ENCODE measurements at places on chromosomes 7 and 10.

- DNase-seq = no peak
Measured at GRCh38 chr10:113842171-113842570, 11.7 kb downstream of the DCLRE1A start.

GRCh38 chr10:4167216-4167615, 382.2 kb upstream of the KLF6 start:
- DNase-seq = no peak

DNA sequence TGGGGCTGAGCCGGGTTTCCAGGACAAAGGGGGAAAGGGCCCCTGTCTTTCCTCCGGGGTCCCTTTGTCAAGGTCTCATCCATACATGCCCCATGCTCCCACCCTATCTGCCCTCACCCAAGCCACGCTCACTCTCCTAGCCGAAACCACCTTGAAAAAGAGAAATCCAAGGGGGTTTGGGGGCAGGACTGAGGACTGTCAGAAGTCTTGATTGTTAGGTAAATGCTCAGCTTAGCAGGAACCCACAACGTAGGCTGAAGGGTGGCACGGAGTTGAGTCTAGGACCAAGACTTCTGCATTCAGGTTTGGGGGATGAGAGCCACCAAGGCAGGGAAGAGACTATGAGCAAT, 719 bp upstream of the PGAM2 start:
- DNase-seq = no peak

- no peak for DNase-seq
Measured at GRCh38 chr10:70908406-70909296, 20.3 kb upstream of the PCBD1 start.

DNA sequence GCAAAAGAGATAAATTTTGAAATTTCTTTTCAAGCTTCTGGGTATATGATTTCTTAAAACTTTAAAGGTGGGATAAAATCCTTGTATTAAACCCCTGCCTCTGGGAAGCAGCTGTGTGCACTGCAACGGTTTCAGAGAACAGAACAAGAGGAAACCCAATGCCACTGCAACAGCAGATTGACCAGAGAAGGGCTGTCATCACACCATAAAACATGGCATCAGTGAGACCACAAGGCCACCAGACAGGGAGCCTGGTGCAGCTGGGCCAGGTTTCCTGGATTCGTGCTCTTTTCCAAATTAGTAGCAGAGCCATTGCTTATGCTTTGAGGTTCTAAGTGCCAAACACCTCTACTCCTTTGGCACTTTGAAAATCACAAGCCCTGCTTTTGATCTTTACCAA, 152.4 kb downstream of the PRPF18 start:
- no peak for DNase-seq

DNA sequence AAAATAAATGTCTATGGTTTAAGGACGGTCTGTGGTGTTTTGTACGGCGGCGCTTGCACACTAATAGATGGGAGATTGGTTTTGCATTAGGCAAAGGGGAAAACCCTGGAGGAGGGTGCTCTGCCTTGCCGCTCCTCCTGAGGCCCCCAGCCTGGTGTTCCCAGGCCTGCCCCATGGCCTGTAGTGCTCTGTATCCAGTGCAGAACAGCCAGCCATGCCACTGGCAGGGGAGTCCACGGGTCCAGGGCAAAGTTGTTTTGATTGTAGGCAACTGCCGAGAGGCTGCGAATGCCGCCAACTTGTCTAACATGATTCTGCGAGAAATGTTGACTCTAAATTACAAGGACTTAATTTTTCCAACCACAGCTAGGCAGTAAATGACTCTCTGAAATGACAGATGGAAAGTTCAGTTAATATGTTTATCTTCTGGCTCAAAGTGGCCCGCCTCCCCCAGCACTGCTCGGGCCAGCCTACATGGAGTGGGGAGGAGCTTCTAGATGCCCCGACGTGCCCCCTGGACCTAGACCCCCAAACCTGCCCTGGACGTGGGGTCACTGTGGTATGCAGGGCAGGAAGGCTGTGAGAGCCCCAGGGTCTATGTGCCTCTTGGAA, 104.6 kb upstream of the GDF10 start:
- no peak for DNase-seq

GRCh38 chr10:83333566-83333965, 805.7 kb upstream of the GHITM start:
- DNase-seq = no peak

DNA sequence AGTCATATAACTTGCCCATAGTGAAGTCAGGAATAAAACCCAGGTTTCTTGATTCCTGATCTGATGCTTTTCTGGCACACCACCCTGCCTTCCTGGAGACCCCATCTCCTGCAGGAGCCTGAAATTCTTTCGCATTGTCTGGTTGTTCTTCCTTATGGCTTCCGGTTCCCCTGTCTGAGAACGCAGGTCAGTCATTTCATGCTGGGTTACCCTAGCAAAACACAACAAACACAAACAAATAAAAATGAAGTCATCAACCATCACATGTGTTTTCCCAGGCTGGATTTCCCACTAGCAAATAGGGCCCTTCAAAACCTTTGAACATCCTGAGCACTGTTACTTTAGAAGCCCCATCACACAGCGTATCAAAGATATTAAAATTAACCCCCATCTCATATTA, 569.6 kb downstream of the LRMDA start:
- no peak for DNase-seq

DNA sequence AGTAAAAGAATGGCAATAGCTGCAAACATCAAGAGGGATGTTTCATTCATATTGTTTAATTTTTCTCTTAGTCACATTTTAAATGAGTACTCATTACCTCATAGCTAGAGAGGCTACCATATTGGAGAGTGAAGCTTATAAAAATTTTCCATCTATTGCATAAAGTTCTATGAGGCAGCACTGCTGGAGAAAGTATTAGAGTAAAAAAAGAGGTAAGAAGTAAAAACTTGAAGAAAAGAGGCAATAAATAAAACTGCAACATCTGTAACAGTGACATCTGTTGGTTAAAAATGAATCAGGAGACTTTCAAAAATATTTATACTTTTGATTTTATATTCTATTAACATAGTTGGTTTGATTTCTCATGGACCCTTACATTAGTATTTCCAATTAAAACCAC, 284.5 kb upstream of the SEMA3D start:
- DNase-seq = no peak

GRCh38 chr7:77330169-77330882, 85.8 kb downstream of the GSAP start:
- no peak for DNase-seq

GRCh38 chr10:118209215-118209614, 132.9 kb downstream of the FAM204A start:
- no peak for DNase-seq

GRCh38 chr10:104260775-104261115, 6.1 kb downstream of the GSTO1 start:
- peak; percentile 52 for DNase-seq

DNA sequence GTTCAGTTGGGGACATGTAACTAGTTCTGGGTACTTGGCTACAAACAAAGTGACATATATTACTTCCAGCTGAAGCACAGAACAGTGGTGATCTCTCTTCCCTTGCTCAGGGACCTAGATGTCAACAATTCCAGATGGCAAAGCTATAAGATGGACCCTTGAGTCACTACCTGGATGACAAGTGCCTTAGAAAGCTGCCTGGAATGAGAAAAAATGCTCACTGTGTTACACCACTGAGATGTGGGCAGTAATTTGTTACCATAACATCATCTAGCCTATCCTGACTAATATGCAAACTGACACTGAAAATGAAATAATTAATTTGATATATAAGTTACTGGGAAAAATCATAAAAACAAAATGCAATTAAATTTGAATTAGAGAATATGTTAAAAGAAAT, 16.4 kb upstream of the CTTNBP2 start:
- no peak for DNase-seq

DNA sequence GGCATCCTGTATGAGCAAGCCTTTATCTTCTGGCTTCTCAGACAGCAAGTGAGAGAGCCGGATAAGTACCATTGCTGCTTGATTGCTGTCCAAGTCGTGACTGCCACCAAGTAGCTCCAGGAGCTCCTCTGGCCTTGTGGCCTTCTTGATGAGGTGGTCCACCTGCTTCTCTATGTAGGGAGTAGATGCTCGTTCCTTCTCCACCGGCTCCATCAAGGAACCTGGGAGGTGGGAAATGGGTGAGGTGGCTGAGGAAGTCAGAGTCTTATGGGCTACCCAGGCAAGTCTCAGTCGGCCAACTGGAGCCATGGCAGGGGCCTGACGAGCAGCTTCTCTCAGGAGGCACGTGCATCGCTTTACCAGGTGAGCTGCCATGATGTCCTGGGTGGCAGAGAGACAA, 2.6 kb downstream of the TBRG4 start:
- DNase-seq = no peak

DNA sequence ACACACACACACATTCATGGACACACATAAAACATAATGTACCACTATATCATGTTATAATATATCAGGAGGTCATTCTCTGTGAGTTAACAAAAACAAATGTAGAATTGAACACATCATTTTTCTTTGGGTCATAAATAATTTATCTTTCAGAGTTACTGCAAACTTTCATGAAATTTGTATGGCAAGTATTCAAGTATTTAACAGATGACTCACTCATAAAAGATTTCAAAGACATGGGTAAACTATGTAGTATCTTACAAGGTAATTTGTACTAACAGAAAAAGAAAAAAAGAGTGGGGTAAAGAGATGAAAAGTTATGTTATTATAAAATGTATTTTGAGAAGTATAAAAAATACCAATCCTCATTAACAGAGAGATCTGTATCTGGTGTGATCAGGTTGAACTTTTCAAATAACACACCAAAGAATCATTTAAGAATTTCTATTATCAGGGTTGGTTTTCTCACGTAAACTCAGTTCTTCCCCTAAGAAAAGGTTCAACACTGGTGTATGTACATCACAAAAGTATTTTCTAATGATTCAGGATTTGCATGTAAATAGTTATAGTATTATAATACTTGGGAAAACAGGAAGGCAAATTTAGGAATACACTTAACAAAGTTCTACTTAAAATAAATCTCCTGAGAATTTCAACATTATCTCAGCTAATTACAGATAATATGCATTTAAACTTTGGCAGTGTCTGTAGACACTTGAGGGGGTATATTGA, 933.1 kb upstream of the LRRN3 start:
- DNase-seq = no peak

GRCh38 chr10:86536294-86536861, 14.8 kb upstream of the WAPL start:
- DNase-seq = no peak

GRCh38 chr7:29502133-29502532, 61.5 kb upstream of the PRR15 start:
- no peak for DNase-seq

- no peak for DNase-seq
Measured at GRCh38 chr10:131580674-131581073, 269.2 kb upstream of the TCERG1L start.

DNA sequence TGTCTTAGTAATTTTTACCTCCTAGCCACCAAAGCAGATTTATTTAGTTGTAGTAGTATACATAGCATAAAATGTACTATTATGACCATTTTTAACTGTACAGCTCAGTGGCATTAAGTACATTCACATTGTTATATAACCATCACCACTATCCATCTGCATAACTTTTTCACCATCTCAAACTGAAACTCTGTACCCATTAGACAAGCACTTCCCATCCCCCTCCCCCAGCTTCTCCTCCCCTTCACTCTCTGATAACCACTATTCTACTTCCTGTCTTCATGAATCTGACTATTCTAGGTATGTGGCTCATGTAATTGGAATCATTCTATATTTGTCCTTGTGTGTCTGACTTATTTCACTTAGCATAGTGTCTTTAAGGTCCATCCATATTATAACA, 71.9 kb downstream of the MRPL32 start:
- DNase-seq = no peak

DNA sequence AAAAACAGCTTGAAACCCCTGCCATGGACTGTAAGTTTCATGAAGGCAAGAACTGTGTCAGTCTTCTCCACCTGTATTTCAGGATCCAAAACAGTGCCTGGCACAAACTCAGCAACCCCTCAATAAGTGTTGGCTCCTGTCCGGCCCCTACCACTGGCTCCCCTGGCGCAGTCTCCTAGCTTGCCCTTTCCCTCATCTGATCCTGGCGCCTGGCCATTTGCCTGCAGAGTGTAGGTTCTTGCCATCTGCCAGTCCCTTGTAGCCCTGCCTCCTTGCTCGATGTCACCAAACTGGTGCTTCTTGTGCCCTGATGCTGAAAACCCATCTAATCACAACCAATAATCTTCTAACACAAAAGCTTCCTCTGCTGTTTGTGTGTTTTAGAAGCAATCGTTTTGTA, 60.4 kb downstream of the LGI1 start:
- DNase-seq = no peak

DNA sequence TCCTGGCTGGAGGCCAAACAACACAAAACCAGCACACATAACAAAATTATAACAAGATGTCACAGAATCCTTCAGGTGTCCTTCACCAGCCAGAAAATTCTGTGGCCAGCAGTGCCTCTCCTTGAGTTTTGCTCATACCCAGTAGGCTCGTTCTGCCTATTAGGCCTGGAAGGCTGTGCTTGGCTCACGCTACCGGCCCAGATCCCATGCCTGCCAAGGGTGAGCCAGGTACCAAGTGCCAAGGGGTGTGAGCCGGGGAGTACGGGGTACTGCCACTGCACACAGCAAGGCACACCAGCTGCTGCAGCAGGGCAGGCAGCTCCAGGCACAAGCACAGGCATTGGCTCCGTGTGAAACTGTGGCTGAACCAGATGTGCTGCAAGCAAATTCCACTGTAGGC, 1562.0 kb downstream of the REEP3 start:
- DNase-seq = no peak

DNA sequence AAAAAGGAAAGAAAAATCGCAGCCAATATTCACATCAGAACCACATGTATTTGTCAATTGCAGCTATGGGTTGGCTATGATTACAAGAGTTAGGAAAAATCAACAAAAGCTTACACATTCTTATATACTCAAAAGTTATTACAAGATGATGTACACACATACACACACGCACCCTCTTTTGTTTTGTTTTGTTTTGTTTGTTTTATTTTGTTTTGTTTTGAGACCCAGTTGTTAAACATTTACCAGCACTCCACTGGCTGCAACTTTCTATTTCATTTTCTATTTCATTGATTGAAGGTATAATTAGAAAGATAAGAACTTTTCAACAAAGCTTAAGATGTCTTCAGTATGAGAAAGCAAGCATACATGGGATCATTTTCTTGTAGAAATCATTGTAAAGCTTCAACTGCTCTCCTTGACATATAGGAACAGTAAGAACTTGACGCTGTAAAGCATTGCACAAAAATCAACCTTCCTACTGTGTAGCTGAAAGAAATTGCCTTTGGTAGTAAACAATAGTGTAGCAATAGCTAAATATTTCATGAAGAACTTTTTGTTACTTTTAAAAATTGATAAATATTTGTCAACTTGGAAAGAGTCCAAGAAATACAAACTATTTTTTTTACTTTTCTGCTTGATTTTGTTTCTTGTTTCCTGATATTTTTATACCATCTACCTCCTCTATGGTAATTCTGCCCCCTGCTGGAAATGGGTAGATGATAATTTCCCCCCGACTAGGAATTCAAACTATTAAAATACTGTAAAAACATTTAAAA, 205.9 kb downstream of the MBL2 start:
- DNase-seq = peak; percentile 9

Data from skeletal muscle cell (primary cell).